CD8-positive, alpha-beta T cell (primary cell): ENCODE measurements at places on chromosomes 6 and 20.

DNA sequence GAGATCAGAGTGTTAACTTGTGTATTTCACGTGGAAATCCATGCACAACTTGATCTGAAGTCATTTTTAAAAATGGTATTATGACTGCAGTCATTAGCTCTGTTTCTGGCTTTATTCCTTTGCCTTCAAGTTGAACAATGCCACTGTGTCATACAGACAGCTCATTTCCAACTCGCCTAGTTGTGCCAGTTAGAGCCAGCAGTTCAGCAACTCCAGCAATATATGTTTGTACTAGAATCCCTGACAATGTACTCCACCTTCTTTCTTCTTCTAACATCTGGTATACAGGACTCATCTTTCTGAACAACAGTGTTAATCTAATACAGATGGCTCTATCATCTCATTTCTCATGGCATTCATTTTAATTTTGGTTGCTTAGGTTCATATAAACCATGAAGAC, 418.3 kb upstream of the POU3F2 start:
- no peak for DNase-seq

GRCh38 chr20:12153628-12154027, 235.9 kb downstream of the BTBD3 start:
- no peak for DNase-seq

- no peak for DNase-seq
Measured at GRCh38 chr20:57275813-57276212, 9.4 kb upstream of the BMP7 start.

DNA sequence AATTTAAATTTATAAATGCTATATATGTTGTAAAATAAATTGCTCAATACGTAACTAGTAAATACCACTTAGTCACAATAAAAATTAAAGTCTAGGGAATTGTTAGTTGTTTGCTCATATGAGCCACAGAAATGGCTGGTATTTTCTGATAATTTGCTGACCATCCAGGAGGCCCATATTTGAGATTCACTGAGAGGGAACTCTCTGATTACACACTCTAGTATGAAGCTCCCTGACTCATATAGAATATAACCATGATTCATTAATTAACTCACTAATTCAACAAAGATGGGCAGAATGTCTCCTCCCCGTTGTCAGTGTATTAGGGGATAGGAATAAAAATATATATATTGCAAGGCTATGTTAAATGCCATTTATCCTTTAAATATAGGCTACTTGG, 46.6 kb upstream of the TMEM30A start:
- no peak for DNase-seq

DNA sequence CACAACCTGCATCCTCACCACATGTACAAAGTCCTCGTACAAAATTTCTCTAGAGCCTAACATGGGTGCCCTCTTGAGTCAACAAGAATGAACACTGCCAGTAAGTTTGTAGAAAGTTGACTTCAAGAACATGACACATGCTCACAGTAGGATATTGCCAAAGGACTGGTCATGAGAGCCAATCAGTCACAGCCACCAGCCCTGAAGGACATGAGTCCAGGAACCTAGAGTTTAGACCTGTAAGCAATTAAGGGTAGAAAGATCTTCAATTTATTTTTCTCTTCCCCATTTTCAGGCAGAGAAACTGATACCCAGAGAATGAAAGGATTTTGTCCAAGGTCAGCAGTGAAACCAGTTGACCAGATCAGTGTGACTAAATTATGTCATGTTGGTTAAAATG, 96.1 kb downstream of the MAFB start:
- no peak for DNase-seq

DNA sequence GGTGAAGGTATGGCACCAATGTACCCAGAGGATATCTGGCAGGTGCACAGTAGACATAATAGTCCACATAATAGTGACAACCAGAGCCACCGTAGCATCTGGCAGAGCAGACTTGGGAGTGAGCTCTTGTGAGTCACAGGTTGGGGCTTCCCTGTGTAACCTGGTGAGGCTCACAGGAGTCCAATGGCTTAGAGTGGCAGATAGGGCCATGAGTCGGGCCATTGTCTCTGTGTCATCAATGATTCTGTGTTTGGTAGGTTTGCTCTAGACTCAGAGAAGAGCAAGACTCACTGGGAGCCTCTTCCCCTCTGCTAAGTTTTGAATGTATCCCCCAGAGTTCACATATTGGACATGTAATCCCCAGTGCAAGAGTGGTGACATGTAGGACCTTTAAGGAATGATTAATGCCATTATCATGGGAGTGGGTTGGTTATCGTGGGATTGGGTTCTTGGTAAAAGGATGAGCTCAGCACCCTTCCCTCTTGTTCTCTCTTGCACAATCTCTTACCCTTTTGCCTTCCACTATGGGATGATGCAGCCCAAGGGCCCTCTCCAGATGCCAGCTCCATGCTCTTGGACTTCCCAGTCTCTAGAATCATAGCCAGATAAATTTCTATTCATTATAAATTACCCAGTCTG, 22.6 kb upstream of the SIRPA start:
- DNase-seq, result no peak

GRCh38 chr6:45712786-45713185, 302.9 kb downstream of the CLIC5 start:
- DNase-seq, result no peak

GRCh38 chr6:167833396-167833763, 6.7 kb downstream of the AFDN start:
- DNase-seq, result no peak

- DNase-seq, result no peak
Measured at GRCh38 chr6:131059486-131059885, 3.6 kb downstream of the EPB41L2 start.

DNA sequence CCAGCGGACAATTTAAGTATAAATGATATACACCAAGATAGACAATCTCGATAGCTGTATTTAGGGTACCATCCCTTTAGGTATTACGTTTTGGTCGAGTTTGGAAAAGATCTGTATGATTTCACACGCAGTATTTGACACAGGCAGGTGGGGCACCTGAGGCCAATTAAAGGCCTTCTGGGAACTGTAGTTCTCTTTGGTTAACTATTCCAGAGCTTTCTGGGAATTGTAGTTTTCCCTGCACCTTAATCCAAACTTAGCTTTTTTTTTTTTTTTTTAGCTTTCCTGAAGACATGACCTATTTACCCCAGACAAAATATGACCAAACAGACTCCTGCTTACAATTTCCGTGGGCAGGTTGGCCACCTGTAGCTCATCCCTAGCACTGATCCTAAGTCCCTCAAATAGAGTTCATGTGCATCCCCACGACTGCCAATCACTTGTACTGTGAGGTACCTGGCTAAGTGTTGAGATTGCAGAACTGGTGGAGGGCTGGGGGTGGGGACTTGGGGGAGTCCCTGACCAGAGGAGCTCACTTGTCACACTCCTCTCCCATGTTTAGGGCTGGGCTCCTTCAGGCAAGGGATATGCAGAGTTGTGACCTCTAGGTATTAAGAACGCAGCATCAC, 999 bp upstream of the EHMT2 start:
- peak; percentile 67 for DNase-seq

GRCh38 chr20:63457737-63458136, 14.7 kb downstream of the KCNQ2 start:
- no peak for DNase-seq

DNA sequence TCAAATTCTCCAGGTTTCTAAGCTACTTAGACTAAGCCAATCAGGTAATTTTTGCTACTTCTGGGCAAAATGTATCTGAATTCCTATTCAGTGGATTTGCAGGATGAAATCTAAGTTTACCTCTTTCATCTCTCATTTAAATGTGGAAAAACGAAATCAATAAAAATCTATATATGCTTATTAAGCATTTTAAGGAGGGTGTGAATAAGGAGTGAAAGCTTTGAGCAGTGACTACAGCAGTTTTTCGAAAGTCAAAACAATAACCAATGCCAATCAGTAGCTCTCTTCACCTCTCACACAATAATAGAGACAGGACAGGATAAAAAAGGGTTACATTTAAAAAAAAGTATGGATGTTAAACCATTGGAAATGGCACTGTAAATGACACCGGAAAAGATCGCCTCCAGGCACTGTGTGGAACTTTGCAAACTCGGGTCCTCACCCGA, 476 bp upstream of the BCKDHB start:
- no peak for DNase-seq

DNA sequence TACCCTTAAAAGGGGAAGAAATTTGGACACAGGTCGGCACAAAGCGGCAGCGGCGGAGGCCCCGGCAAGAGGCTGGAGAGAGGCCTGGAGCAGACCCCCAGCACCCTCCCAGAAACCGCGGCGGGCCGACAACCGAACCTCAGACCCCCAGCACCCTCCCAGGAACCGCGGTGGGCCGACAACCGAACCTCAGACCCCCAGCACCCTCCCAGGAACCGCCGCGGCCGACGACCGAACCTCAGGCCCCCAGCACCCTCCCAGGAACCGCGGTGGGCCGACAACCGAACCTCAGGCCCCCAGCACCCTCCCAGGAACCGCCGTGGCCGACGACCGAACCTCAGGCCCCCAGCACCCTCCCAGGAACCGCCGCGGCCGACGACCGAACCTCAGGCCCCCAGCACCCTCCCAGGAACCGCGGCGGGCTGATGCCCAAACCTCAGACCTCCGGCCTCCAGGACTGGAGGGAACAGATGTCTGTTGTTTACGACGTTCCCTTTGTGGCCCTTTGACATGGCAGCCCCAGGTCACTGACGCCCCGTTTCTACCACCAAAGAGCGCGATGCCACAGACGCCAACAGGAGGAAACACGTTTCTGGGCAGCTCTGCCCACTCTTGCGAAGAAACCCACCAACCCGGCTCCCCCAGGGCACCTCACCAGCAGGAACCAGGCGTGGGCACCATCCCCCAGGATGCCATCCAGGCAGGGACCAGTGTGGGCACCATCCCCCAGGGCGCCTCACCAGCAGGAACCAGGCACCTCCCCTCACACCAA, 28.4 kb downstream of the ZBTB46 start:
- DNase-seq, result no peak

GRCh38 chr6:1111361-1111760, 200.5 kb upstream of the FOXQ1 start:
- DNase-seq, result no peak

DNA sequence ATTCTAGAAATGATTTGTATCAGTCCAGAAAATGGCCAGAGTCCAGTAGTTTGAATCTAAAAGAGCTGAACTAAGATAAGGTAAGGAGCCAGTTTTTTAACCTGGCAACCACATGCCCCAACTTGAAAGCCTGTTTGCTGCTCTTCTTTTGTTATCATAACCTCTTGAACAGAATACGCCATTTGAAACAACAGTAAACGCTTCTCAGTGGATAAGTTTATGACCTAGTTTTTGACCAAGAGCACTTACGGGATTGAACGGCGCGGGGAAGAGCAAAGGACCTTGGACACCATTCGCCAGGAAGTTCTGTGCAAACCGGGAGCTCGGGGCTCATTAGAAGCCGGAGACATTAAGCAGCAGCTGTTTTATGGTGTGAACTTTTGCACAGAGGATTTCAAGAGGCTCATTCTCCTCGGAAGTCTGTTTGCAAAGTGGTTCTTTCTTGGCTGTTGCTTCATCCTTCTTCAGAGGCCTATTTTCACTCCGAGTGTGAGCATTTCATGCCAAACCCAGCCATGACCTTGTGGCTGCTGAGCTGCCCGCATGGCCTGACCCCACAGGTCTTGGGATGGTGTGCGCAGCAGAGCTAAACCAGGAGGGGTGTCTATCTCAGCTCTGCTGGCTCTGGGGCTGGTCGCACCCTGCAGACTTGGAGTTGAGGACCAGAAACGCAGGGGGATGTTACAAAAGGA, 215.1 kb downstream of the SOX4 start:
- no peak for DNase-seq

DNA sequence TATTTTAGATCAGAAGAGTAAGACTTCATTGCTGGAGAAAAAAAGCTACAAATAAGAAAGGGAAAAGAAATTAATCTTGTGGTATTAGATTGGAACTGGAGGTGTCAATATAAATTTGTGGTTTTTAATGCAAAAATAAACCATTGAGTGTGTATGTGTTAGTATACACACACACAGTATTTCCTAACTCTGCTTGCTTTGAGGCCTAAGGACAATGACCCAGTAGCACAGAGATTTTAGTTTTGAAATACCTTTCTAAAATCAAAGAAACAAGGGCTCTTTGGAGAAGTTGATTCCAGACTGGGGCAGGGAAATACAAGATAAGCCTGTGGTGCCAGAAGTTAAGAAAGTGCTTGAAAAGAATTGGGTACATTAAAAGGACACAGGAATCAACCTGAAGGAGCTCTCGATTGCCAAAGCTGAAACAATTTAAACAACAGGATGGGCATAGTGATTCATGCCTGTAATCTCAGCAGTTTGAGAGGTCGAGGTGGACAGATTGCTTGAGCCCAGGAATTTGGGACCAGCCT, 84.6 kb upstream of the DTNBP1 start:
- no peak for DNase-seq

GRCh38 chr6:12916006-12916405, 199.4 kb downstream of the PHACTR1 start:
- no peak for DNase-seq

- DNase-seq, result no peak
Measured at GRCh38 chr20:49705358-49705757, 8.3 kb downstream of the B4GALT5 start.

- DNase-seq, result no peak
Measured at GRCh38 chr20:59515013-59515905, 89.1 kb upstream of the PHACTR3 start.

DNA sequence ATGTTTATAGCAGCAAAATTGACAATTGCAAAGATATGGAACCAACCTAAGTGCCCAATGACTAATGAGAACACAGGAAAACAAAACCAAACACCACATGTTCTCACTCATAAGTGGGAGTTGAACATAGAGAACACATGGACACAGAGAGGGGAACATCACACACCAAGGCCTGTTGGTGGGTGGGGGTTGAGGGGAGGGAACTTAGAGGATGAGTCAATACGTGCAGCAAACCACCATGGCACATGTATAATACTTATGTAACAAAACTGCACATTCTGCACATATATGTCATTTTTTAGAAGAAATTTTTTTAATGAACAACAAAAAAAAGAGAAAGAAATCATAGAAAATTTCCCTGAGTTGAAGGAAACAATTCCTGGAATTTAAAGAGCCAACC, 3.9 kb downstream of the EPM2A start:
- DNase-seq, result no peak

- no peak for DNase-seq
Measured at GRCh38 chr6:139251691-139252390, 40.0 kb downstream of the TXLNB start.

- no peak for DNase-seq
Measured at GRCh38 chr6:124683507-124683906, 278.7 kb upstream of the RNF217 start.

DNA sequence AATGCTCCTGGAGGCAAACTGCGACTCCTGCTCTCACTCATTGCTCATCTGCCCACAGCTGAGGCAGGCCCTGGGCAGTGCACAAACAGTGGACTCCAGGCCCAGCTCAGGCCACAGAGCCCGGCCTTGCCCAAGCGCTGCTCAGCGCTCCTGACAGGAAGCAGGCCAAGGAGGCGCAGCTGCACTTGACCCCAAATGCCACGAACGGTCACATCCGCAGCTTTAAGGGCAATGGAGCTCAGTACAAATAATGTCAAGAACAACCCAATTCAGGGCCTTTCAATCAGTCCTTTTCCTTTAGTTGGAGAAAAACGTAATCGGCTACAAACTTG, 33.8 kb downstream of the RRBP1 start:
- DNase-seq, result no peak

GRCh38 chr20:44245977-44246376, 1.1 kb upstream of the GDAP1L1 start:
- no peak for DNase-seq
